BJ (cell line): ENCODE measurements at places on chromosomes 7 and 10.

DNA sequence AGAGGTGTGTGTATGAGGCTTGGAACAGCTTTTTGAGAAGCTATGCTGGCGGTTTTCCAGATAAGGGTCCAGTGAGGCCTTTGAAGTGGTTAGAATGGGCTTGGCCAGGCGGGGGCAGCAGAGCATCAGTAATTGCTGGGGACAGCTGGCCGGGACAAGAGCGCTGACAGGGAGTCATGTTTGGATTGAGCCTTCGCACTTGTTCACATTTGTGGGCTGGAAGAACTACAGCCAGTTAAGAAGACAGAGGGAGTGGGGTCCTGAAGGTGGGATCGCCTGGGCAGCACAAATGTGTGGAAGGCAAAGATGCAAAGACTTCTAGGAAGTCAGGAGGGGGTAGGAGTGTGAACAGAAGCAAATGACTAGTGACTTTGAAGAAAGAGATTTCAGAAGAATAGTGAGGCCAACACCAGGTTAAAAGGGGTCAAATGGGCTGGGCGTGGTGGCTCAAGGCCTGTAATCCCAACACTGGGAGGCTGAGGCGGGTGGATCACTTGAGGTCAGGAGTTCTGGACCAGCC, 12.7 kb upstream of the SDHAF3 start:
- no peak for DNase-seq

DNA sequence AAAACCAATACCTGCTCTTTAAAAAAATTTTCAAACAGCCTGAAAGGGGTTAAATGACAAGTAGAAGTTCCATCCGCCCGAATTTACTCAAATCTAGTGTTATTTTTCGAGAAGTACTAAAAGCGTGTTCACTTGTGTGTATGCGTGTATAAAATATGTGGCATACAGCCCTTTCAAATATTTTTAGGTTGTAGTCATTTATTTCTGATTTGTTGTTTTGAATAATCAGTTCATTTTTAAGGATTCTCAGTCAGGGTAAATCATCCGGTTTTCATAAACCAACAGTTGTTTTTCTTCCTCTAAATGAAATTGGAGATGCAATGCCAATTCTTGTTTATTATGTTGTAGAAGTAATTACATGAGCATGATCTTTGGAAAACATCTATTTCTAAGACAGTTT, 6.9 kb upstream of the SUN1 start:
- DNase-seq = peak; percentile 42

DNA sequence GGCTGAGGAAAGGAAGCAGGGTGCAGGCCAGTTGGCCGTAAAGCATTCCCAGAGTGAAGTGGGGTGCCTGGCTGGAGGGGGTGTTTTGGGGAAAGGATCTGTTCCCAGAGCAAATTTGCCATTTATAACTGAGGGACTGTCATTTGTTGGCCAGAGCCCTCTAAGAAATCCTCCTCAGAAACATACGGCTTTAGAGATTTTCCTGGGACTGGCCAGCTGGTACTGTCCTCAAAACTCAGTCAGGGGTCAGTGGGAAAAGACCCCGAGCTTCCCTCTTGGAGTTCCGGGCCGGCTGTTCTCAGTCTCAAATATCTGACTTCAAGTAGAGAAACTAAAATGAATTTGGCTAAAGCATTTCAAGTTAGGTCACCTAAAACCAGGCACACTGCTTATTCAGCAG, 55.9 kb downstream of the ETV1 start:
- no peak for DNase-seq

DNA sequence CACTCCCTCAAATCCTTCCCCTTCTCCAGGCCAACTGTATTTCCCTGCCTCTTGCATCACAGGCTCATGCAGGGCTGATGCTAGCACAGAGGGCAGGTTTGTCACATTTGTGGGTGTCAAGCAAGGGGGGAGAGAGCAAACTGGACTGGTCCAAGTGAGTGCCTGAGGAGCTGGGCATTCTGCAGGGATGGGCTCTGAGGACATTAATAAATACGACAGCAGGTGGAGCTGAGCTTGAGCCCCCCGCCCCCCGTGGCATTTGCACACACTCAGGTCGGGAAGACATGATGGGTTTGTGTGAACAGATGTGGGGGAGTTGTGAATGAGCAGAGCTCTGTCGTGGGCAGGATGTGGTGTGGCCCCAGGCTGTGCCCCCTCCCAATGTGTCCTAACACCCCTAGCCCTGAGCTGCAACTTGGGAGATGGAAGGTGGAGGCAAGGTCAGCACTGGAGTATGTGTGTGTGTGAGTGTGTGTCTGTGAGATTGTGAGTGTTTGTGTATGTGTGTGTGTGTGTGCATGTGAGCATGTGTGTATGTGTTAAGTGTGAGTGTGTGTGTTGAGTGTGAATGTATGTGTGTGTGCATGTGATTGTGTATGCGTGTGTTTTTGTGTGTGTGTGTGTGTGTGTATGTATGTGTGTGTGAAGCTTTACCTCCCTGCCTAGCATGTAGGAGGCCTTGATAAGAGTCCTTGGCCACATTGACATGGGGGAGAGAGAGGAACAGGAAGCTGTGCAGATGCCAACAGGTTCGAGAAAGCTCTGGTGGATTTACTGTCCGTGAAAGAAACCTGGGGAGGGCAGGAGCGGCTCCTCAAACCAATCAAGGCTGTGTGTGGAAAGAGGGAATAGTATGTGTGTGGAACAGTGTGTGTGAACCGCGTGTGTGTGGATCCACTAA, 9.1 kb downstream of the RASSF4 start:
- DNase-seq = no peak

DNA sequence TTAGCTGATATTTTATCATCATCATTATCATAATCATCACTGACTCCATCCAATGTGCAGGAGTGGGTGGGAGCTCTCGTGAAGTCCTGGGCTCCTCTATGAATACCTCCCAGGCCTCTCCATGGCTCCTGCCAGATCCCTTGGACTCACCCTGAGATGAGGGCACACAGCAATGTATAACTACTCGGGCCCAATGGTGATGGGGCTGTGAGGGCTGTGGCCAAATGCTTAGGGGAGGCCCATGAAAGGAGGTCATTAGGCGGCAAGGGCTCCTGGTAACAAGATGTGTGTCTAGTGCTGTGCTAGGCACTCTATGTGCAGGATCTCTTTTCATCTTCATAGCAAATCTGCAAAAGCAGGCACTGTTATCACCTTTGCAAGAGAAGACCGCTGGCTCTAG, 270.9 kb downstream of the GLRX3 start:
- no peak for DNase-seq

- no peak for DNase-seq
Observed at GRCh38 chr7:7965301-7965700, 3.3 kb upstream of the GLCCI1 start.

DNA sequence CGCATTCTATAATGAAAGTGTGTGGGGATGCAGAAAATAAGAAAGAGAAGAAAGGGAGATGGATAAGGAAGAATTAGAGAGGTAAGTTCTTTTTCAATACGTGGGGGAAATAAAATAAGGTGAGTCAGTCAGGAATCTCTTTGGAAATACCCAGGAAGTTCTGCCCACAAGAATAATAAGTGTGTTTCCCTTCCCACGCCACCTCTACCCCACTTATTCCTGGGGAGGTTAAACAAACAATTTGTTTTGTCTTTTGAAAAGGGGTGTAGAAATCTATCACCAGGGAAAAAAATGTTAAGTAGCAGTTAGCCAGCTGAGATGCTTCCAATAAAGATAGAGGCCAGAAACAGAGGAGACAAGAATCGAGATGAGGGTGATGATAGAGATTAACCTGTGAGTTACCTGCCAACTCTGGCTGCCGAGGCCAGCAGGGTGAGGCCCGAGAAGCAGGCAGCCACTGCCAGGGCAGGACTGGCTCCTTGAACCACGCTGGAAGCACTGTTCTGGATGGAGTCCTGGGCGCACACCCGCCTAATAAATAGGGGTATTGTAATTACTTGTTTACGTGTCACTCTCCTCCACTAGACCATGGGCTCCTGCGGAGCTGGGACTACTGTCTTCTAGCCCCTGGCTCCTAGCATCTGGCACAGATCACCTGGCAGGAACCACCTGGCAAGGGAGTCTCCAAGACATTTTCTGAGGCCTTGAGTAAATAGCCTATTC, 191.3 kb downstream of the FGFR2 start:
- no peak for DNase-seq

DNA sequence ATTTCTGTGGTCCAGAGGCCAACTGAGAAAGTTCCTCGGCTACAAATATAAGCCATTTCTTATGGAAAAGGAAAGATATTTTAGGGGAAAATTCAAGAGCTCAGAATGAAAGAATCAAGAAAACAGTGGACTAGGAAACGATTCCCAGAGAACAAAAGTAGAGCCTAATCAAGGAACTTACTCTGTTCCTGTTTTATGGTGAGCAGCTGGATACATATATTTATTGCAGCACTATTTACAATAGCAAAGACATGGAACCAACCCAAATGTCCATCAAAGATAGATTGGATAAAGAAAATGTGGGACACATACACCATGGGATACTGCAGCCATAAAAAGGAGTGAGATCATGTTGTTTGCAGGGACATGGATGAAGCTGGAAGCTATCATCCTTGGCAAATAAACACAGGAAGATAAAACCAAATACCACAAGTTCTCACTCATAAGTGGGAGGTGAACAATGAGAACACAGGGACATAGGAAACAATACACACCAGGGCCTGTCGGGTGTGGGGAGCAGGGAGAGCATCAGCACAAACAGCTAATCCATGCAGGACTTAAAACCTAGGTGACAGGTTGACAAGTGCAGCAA, 298.7 kb downstream of the THSD7A start:
- DNase-seq = no peak

DNA sequence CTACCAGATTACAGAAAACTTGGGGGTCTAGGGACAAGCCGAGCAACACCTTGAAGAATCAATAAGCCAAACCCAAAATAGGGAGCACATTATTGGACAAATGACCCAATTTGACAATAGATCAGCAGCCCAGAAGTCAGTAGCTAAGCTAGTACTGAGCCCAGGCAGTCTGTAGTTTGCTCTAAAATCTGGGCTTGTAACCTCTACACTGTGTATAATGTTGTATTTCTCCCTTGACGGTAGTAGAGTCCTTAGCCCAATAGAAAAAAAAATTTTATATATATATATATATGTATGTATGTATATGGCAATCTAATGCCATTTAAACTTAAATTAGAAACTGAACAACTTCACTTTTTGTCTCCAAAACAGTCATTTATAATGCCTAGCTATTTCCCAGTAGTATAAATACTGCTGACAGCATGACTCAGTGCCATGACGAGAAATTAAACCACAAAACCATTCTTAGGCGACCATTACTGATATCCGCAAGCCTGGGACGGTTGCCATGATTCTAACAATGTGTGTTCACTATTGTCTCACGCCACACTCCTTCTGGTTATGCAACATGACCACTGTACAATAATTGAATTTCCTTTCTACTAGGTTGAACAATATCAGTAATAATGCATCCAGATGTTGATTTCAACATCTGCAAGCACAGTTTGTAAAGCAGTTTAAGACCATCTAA, 110.5 kb downstream of the IPMK start:
- peak; percentile 93 for DNase-seq

- no peak for DNase-seq
Observed at GRCh38 chr10:102644646-102645387, 538 bp downstream of the TRIM8 start.

DNA sequence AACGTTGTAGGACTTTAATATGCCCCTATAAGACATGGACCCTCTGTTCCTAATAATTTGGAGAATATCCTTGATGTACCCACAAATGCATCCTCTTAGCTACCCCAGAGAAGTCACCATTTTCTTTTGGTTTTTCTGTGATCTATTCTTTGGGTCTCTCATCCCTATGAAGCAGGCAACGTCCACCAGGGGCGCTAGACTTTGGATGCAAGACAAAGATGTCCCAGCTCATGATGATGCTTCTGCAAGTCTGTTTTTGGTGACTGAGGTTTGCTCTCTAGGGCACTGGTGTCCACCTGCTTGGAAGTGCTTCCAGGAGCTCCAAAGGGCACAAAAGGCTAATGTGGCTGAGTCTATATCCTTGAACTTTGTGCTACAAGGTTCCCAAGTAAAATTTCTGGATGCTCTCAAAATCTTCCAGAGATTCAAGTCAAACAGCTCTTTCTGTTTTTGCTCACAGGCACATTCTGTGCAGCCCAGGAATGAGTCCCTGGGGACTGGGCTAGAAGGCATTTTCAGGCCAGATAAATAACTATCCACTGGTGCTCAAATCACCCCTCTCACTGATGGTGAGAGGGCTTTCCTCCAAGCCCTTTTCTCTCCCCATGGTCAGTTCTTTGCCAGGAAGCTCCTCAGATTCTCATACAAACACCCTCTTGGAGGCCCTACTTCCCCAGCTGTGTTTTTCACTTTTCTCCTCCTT, 166.4 kb downstream of the C7orf25 start:
- DNase-seq = no peak

DNA sequence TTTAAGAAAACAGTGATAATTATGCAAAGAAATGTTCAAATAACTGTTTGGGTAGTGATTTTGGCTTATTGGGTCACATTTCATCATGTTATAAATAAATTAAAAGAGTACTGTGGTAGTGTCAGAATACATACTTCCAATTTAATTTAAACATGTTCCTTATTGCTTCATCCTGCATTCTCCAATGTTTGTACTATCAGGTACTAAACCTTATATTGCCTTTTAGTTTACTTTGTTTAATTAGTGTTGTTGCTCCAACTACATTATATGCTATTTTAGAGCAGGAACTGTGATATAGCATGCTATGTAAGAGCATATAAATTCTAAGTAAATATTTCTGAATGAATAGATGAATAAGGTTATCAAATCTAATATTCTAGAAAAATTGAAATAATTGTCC, 40.9 kb downstream of the VTI1A start:
- no peak for DNase-seq

DNA sequence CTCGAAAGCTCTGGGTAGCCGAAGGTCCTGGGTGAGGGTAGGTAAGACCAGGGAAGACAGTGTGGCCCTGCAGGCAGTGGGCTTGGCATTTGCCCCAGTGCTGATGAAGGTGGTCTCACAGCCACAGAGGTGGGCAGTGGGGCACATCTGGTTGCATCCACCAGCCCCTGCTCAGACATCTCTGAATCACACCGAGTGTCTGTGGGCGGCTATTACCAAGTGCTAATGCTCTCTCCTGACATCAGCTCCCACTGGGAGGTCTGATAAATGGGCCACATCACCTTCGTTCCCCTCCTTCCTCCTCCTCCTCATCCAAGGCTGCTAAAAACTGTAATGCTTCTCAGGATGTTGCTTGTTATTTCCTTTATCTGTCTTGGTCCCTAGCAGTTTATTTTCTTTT, 330.9 kb upstream of the COBL start:
- DNase-seq = no peak
